NCI-H1417 treated with DMSO at 0.1 percent for 48 hours (cell line): ENCODE measurements at places on chromosomes 12 and 14.
A peak's percentile ranks its signal among the peaks of the same experiment; 100 is the strongest.

DNA sequence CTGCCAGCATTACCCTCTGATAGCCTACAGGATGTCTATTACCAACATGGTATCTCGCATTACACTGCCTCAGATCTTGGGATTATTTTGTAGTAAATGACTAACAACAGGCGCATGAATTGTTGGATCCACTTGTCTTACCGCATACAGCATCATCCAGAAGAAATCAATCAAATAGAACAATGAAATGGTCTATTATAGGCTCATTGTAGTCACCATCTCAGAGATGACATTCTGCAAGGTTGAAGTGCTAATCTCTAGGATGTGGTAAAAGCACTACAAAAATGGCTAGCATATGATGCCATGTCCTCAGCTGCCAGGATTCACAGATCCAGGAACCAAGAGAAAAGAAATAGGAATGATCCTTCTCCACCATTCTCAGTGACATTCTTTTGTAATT, 52.0 kb downstream of the WASHC3 start:
- DNase-seq, result no peak

GRCh38 chr12:77924703-77925102, 94.0 kb downstream of the NAV3 start:
- no peak for DNase-seq

- DNase-seq, result no peak
These were observed 60.7 kb upstream of the BDKRB2 start for GRCh38 chr14:96143906-96144305.

- DNase-seq, result no peak
These were observed 22.4 kb downstream of the ACTN1 start for GRCh38 chr14:68956724-68957123.

- DNase-seq, result no peak
These were observed 2.1 kb downstream of the SOX5 start for GRCh38 chr12:23947395-23947794.

- no peak for DNase-seq
These were observed 51.2 kb downstream of the TMEM30B start for GRCh38 chr14:61229981-61230380.

- no peak for DNase-seq
These were observed 29.0 kb upstream of the NINJ2 start for GRCh38 chr12:692274-692673.

GRCh38 chr14:57326253-57326652, 57.5 kb downstream of the AP5M1 start:
- no peak for DNase-seq

GRCh38 chr12:29242921-29243431, 93.9 kb downstream of the FAR2 start:
- no peak for DNase-seq

DNA sequence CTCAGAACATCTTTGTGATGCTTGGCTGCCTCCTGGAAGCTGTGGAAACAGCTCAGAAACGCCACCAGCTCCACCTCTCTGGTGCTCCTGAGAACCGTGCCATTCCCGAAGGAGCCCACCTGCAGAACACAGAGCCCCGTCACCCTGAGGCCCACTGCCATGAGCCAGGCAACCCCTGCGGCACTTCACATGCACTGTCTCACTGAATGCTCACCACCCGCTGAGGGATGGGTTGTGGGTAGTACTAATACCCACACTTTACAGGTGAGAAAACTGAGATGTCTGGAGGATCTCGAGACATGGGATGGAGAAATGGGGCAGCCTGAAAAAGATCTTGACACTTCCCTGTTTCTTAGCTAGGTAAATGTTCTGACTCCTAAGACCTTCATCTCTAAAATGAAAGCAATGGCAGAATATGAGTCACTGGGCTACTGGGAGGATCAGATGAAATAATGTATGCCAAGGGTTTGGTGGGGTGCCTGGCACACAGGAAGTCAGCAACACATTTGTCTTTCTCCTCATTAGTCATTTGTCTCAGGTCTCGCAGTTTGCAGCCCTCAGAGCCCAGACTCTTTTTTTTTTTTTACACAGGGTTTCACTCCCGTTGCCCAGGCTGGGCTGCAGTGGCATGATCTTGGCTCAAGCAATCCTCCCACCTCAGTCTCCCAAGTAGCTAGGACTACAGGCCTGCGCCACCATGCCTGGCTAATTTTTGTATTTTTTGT, 5.3 kb downstream of the OASL start:
- no peak for DNase-seq

- DNase-seq, result no peak
These were observed 914 bp upstream of the PACS2 start for GRCh38 chr14:105313381-105314286.

- no peak for DNase-seq
These were observed 246.3 kb upstream of the CLEC14A start for GRCh38 chr14:38502239-38502638.

DNA sequence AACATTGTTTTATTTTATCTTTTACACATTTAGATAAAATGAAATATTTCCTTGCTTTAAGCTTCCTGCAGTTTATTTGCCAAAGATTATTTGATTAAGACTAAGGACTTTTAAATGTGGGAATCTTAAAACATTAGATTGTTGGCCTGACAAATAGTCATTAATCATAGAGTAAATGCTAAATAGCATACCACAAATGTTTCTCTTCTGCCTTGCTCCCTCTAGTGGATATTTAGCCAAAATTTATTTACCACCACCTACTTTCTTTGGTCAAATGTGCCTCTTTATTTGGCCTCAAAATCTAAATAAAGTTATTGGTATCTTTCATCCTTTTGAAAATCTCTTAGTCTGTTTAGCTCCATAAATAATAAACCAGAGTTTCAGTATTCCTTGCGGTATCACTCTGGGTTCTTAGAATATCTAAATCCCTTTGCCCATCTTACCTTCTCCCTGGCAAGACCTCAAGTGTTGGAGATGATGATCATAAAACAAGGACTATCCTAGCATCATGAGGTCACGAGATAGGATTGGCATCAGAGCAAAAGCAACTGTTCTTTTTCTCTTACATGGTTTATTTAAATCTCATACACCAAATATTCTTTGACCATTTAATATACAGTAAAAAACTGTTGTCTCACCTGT, 150.6 kb upstream of the AEBP2 start:
- peak; percentile 32 for DNase-seq

DNA sequence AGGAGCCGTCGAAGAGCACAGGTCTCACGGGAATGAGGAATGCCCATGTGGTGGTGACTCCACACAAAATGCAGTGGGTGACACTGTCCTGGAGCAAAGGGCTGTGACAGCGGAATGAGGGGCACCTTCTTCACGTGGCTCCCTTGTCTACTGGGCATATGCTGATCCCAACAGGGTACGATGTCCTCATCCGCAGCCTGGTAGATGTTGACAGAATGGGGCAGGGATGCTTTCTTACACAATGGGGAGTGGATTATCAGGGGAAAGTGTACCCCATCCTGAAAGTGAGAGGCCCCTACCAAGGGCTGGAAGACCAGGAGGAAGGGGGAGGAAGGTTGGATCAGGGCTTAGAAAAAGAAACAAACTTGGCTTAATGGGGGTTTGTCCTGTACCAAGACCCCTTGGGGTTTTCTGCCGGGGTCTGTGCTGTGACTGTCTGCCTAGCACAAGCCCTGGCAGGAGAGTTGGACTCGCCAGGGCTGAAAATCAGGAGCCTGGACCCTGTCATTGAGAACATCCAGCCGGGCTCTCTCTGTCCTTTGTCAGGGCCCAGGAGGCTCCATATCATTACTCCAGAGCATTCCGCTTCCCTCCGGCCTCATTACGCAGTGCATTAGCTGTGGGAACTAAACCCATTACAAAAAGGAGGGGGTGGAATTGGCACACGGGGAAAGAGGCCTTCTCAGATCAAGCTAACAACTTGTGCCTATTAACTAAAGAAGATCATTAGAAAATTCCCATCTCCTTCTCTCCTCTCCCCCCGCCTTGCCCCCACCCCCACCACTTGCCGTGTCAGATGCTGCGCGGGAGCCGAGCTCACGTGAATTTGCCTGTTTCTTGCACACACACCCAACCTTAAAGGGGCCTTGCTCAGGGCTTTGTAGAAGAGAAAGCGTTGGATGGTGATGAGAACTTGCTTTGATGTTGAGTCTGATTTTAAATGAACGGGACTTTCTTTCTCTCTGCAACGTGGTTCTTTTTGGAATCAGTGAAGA, 171.8 kb upstream of the PARP11 start:
- no peak for DNase-seq

DNA sequence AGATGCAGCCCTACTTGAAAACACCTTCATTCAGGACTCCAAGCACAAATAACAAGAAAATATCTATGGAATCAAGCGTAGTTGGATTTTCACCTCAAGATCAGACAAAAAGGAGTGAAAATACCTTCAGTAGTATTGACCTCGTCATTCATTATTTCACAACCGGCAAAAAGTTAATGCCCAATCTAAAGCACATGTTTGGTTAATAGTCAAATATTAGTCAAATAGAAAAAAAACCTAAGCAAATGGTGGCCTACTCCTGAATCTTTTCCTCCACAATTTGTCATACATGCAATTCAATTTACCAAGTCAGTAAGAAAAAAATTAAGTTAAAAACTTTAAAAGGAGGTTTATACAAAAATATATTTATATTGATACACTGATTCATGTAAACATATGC, 50.0 kb downstream of the SLC38A4 start:
- DNase-seq, result no peak

- DNase-seq, result no peak
These were observed 81.4 kb upstream of the KRR1 start for GRCh38 chr12:75592638-75593335.

- DNase-seq, result no peak
These were observed 96.9 kb upstream of the TMPO start for GRCh38 chr12:98418357-98419075.

DNA sequence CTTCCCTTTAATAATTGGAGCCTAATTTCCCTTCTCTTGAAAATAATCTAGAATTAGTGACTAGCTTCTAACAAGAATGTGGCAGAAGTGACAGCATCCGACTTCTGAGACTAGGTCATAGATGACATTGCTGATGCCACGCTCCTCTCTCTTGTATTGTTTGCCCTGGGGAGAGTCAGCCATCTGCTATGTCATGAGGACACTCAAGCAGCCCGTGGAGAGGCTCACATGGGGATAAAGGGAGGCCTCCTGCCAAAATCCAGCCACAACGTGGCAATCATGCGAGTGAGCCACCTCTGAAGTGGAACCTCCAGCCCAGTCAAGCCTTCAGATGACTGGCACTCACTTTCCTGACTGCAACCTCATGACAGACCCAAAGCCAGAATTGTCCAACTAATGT, 54.2 kb upstream of the LRRK2 start:
- DNase-seq, result no peak
